Skin of body (tissue), 3 donors: ENCODE measurements at places on chromosomes 6 and 20. TPM values are rescaled to one million over a fixed set of nuclear protein-coding genes. Genes with fewer than 3 reads are reported as not detected.

The EMILIN3 gene
- 18.4 TPM for total RNA-seq

The CYP39A1 gene
- total RNA-seq: 10.8 TPM

The ENPP3 gene
- 2.0 TPM for total RNA-seq

The GPLD1 gene
- total RNA-seq: 10.2 TPM

The MRS2 gene
- 14.4 TPM for total RNA-seq

The KIF6 gene
- 0.79 TPM for total RNA-seq

The MKKS gene
- 7.9 TPM for total RNA-seq

The ACAT2 gene
- total RNA-seq: 19.0 TPM

The PLCB4 gene
- total RNA-seq: 6.8 TPM

The THBS2 gene
- 393 TPM for total RNA-seq

The DEFB132 gene
- total RNA-seq: not detected

The ID4 gene
- total RNA-seq: 68.6 TPM

The ARMH2 gene
- total RNA-seq: not detected

The ZNF334 gene
- total RNA-seq: 7.6 TPM

The PTK7 gene
- 121 TPM for total RNA-seq

The GGTLC1 gene
- total RNA-seq: not detected

The MPC1 gene
- total RNA-seq: 55.9 TPM

The WFDC12 gene
- 1.1 TPM for total RNA-seq

The WASF1 gene
- total RNA-seq: 7.1 TPM

The POPDC3 gene
- total RNA-seq: 5.2 TPM

The THEMIS gene
- total RNA-seq: 0.10 TPM

The HLA-DPA1 gene
- total RNA-seq: 16.1 TPM

The MED20 gene
- 16.7 TPM for total RNA-seq

The TNNC2 gene
- total RNA-seq: 472 TPM

The RNF5 gene
- total RNA-seq: 28.5 TPM

The ULBP2 gene
- 0.89 TPM for total RNA-seq

The ZBTB12 gene
- 3.9 TPM for total RNA-seq

The COL9A3 gene
- 17.8 TPM for total RNA-seq

The PSORS1C1 gene
- 5.9 TPM for total RNA-seq

The ADGRG6 gene
- 43.5 TPM for total RNA-seq

The HLA-DMB gene
- total RNA-seq: 12.7 TPM
